ENCODE measurements at places on chromosomes 16 and 17.

GRCh38 chr16:25066426-25066746 is 45.2 kb upstream of the LCMT1 start:
- DNase-seq = no peak

- DNase-seq = no peak
These were observed 134.4 kb downstream of the COPRS start for GRCh38 chr17:31724619-31725018.

- no peak for DNase-seq
These were observed 399 bp downstream of the STX1B start for GRCh38 chr16:31009894-31010584.

DNA sequence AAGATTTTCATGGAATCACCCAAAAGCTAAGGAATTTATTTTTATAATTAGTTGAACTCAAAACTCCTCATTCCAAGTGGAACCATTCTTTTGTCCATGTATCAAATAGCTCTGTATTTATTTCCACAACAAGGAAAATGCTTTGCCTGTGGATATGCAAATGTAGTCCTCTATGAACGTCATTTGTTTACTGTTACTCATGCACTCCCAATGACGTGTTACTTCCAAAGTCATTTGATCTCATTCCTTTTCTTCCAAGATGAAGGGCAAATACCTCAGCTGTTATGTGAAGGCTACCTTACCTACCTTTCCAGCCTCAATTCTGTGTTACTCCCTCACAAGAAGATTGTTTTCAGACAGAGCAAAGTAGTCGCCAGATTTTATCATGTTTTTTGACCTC is 83.7 kb downstream of the ITFG1 start:
- DNase-seq = no peak

- no peak for DNase-seq
These were observed 186.4 kb upstream of the CDH13 start for GRCh38 chr16:82440336-82440735.

DNA sequence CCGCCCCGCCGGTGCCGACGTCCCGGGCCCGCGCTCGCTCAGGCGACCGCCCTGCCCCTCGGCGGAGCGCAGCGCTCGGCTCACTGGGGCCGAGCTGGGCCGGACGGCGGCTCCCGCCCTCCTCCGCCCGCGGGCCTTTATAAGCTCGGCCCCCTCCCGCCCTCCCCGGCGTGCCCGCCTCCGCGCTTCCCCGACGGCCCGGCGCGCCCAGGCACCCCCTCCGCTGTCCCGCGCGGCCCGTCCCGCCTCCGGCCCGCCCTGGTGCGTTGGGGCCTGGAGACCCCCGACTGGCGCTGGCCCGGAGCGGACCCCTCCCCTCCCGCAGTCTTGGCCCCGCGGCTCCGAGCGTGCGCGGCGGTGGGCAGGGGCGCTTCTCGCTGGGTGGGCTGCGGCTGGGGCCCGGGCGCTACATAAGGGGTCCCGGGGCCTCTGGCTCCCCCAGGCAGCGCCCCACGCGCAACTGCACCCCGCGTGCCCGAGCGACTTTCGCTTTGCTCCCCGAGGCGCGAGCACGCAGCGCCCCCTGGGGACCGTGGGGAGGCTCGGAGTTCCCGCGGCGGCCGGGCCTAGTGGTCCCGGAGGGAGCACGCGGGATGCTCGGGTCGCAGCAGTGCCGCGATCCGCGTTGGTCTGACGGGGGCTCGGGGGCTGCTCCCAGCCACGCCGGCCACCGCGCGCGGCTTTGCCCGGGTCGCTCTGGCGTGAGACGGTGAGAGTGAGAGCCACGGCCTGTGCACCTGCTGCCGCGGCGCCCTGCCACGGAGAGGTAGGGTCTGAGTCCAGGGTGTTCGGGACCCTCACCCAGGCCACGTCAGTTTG is at the start of gene PIEZO1:
Gene PIEZO1 (minus strand): TSS at position 115 of the 819 bp plus-strand sequence. CDS start 256 bp downstream, outside the sequence.
- DNase-seq = no peak

GRCh38 chr17:17198281-17198680 is 7.9 kb downstream of the PLD6 start:
- no peak for DNase-seq

Data from SIG-M5 (cell line).